Activated T-cell treated with anti-CD3 and anti-CD28 coated beads for 24 hours (primary cell): ENCODE measurements at places on chromosomes 2 and 18.

DNA sequence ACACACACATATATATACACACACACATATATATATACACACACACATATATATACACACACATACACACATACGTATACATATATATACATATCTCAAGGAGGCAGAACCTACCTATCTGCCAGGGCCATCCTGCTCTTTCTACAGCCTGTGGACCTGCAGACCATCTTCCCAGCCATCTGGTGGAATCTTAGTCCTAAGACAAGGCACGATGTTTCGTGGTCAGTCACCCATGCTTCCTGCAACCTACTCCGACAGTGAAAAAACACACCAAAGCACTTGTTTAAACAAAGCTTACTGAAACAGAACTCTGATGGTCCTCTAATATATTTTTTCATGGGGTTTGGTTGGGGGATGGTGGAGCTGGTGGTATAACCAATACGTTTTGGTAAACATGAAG lies 164.2 kb upstream of the ZNF521 start:
- no peak for DNase-seq

- peak; percentile 45 for DNase-seq
Measured at GRCh38 chr2:200765139-200765951, 46.4 kb upstream of the BZW1 start.

GRCh38 chr18:10842861-10843260 lies 306.5 kb downstream of the PIEZO2 start:
- DNase-seq = no peak

- no peak for DNase-seq
Measured at GRCh38 chr18:51363384-51363783, 165.9 kb upstream of the MEX3C start.

DNA sequence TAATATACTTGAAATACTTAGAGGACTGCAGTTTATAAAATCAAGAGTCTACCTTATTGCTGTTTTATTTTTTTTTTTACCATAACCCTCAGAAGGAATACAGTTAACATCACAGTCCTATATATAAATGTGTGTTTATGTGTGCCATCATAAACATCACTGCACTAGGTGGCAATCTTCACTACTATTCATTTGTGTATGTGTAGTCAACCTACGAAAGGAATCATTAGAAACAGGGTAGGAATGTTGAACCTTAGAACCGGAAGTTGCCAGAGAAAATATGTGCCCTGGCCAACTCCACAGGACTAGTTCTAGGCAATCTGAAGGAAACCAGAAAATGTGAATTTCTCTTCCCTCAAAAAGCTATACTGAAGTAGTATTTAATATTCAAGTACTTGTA lies 3.4 kb downstream of the GEN1 start:
- DNase-seq = no peak

DNA sequence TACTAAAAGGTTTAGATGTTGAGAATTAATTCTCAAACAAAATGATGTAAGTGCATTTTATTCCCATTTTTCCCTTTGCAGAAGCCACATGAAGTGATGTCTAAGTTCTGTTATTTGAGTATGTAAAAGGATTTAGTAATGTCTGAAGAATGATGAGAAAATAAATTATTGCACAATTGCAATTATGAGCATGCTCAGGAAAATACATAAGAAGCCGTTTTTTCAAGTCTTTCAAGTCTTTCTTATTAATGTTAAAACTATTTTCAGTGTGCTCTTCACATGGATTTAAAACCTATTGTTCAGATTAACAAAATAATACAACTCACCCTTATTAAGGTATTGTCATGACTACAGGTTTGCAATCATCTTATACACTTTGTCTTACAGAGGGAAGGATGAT lies 331.4 kb upstream of the NETO1 start:
- DNase-seq = no peak

- DNase-seq = no peak
Measured at GRCh38 chr18:69213842-69214241, 186.8 kb upstream of the DOK6 start.

GRCh38 chr2:109448946-109449788 lies 164.6 kb downstream of the SEPTIN10 start:
- DNase-seq = no peak

DNA sequence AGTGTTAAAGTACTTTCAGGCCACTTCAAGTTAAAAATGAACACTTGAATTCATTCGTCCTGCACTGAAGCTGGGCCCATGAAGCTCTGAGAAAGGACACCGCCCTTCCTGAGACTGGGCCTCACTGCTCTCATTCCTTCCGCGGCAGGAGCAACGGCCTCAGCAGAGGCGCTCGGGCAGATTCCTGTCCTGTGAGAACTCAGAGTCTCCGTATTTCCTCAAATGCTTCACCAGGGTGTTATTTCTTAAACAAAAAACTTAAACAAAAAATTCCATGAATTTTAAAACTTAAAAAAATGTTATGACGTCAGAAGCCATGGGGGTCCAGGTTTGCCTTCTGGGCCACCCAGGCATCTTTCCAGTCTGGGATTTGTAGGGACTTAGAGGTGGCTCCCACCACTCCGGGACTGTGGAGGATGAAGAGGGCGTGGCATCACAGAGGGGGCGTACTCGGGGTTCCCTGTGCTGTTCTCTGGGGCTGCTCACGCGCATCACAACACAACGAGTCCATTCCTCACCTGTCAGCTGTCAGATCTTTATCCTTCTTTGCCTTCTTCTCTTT lies 115.9 kb upstream of the ASB18 start:
- no peak for DNase-seq

DNA sequence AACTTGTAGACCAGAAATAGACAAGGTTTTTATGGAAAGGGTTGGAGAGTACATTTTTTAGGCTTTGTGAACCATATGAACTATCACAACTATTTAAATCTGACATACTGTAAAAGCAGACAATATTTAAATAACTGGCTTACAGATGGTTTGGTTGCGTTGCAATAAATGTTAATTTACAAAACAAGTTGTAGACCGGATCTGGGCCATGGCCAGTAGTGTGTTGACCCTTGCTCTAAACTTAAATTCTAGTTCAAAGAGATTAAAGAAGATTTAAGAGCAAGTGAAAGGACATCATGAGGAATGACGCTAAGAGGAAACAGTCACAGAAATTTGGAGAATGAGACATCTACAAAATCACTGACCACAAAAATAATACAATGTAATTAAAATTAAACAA lies 652.7 kb downstream of the DCDC2C start:
- DNase-seq = no peak

GRCh38 chr2:20401489-20401835 lies 45.4 kb upstream of the RHOB start:
- DNase-seq = no peak
